ENCODE measurements at places on chromosomes 2 and 18. TPM values are rescaled to one million over a fixed set of nuclear protein-coding genes. Genes with fewer than 3 reads are reported as not detected.
A peak's percentile ranks its signal among the peaks of the same experiment; 100 is the strongest.

Gene OBSL1
- 312 TPM for polyA plus RNA-seq

Gene ZNF519
- polyA plus RNA-seq: 3.8 TPM

DNA sequence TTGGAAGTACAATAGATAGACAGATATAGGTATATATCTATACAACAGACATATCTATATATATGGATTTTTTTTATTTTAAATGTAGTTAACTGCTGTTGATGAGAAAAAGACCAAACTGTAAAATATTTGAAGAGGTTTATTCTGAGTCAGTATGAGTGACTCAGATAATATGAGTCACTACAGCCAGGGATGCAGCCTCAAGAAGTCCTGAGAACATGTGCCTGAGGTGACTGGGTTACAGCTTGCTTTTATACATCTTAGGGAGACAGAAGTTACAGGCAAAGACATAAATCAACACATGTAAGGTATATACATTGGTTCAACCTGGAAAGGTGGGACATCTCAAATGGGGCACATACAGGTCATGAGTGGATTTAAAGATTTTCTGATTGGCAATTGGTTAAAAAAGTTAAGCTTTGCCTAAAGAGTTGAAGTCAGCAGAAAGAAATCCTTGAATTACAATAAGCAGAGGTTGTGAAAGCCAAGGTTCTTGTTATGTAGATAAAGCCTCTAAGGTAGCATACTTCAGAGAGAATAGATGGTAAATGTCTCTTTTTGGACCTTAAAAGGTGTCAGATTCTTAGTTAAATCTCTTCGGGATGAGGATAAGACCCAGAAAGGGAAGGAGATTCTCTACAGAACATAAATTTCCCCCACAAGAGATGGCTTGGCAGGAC is 149.9 kb downstream of the RBM43 start:
- DNase-seq: no peak

- peak; percentile 87 for DNase-seq
Measured at GRCh38 chr2:214328941-214329340, 81.9 kb upstream of the VWC2L start.

- DNase-seq: no peak
Measured at GRCh38 chr2:106130251-106130998, 63.7 kb downstream of the UXS1 start.

Measured in testis (tissue), 5 donors.